ENCODE measurements at places on chromosomes 7 and 10.

- no peak for DNase-seq
These were observed 418.2 kb upstream of the AKR1E2 start for GRCh38 chr10:4407783-4408182.

DNA sequence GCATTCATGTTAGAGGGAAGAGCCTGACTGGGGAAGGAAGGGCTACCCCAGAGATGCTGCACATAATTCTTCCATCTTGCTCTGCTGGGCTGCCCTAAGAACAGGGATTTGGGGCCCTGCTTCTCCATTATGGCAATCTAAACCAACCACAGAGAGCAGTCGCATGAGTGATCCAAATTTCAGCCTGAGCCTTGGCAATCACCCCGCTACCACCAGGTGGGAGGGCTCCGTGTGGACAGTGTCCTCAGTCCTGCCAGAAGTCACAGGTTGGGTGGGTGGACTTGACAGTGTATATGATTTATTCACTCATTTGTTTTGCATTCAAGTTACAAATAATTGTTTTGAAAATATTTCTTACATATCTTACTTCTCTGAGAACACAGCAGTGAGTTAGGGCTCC, 22.0 kb downstream of the ABCC2 start:
- no peak for DNase-seq

GRCh38 chr10:97037365-97038361, 148.1 kb downstream of the SLIT1 start:
- peak; percentile 35 for DNase-seq

DNA sequence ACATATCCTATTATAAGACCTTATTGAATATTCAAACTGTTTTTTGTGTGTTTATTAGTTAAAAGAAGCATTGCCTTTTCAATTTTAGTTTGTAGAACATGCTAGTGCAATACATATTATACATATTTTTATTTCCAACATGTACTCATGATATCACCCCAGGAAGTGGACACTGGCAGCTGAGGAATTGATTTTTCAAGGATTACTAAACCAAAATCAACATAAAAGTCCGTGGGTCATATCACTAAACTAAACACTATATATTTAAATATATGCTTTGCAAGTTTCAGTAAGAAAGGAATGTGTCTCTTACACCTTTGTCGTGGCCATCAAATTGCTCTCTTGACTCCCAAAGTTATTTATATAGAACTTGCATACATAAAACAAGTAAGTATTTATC, 185.2 kb downstream of the AGMO start:
- DNase-seq: no peak

DNA sequence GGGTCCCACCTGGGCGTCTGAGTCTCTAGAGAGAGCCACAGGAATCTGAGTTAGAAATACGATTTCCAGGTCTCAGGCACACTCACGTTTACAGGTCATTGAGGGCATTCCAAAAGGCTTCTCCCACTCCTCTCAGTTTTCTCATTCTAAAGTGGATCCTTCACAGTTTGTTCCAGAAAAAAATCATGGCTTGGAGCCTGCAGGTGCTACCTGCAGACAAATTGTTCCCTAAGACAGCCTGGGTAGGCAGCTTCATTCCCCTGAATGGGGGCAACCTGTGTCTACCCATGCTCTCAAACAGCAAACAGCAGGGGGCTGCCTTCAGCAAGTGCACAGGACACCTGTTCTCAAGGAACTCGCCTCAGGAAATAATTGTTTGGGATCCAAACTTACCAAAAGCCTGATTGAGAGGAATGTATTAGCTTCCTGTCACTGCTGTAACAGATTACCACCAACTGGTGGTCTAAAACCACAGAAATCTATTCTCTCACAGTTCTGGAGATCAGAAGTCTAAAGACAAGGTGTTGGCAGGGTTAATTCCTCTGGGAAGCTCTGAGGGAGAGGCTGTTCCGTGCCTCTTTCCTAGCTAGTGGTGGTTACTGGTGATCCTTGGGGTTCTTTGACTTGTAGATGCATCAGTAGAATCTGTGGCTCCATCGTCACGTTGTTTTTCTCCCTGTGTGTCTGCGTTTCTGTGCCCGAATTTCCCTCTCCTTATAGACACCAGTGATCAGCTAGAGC, 117.2 kb downstream of the RAB11FIP2 start:
- DNase-seq: no peak

DNA sequence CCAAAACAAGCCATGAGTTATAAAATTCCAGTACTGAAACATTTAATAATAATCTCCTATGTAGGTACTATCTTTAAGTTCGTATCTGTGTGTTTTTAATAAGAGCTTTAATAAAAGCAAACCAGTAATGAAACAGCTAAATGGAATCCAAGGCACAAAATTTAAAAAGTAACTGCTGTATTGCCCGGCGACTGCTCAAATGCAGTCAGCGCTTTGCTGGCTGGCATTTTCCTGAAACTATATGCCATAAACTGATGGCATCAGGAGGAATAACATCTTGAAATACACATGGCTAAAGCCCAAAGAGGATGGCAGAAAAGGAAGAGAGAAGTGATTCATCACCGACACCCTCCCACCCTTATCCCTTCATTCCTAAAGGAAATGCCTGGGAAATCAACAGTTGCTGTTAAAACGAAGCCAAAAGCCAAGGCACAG, 133.1 kb downstream of the CUBN start:
- DNase-seq: no peak
